Right renal cortex interstitium (tissue), 3 donors: ENCODE measurements at places on chromosomes 12 and 14. TPM values are rescaled to one million over a fixed set of nuclear protein-coding genes. Genes with fewer than 3 reads are reported as not detected.

POTEG gene
- polyA plus RNA-seq = not detected

- DNase-seq = no peak
Measured at GRCh38 chr12:65081496-65081895, 39.6 kb downstream of the WIF1 start.

DNA sequence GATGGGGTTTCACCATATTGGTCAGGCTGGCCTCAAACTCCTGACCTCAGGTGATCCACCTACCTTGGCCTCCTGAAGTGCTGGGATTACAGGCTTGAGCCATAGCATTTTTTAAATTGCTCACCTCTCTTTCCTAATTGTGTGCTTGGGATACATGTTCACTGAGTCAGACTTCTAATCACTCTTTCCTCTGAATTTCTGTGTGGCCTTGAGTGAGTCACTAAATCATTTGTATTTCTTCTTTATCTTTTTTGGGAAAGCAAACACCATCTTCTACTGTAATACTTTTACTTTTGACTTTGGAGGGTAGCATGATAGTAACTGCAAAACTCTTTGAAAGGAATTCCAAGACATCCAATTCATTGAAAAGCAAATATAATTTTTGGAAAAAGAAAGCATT, 60.8 kb downstream of the FLRT2 start:
- no peak for DNase-seq

- DNase-seq = no peak
Measured at GRCh38 chr14:94019329-94019728, 6.8 kb upstream of the OTUB2 start.

GRCh38 chr12:111361717-111362576, 6.9 kb downstream of the PHETA1 start:
- DNase-seq = no peak

DNA sequence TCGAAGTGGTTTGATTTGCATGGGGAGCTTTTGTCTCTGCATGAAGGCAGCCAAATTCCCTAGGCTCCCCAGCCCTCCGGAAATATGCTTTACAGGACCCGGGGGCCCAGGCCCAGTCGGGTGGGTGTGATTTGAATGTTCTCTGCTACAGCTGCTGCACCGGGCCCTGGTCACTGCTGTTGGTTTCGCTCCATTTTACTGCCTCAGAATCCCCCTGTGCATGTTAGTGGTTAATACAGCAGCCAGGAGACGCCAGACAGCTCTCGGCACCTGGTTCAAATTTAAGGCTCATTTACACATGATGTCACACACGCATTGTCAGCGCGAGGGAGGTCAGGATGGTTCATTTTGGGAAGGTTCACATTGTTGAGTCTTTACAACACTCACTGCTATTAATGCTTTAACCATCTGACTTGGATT, 99.6 kb downstream of the SLC38A6 start:
- no peak for DNase-seq
